ENCODE measurements at places on chromosomes 6 and 20.
A peak's percentile ranks its signal among the peaks of the same experiment; 100 is the strongest.

- no peak for DNase-seq
These were observed 10.4 kb downstream of the LOC128125822 start for GRCh38 chr6:63582579-63583231.

GRCh38 chr6:27873021-27873940 lies 38.9 kb downstream of the OR2B2 start:
- DNase-seq = no peak

GRCh38 chr6:30841644-30842504 lies 42.4 kb upstream of the DDR1 start:
- DNase-seq = no peak

- DNase-seq = no peak
These were observed 25.1 kb downstream of the TULP4 start for GRCh38 chr6:158337332-158337731.

GRCh38 chr6:14066782-14067406 lies 50.7 kb upstream of the CD83 start:
- DNase-seq = peak; percentile 42

- no peak for DNase-seq
These were observed 338.2 kb downstream of the SOX4 start for GRCh38 chr6:21931641-21932335.

- no peak for DNase-seq
These were observed 40.3 kb downstream of the MAP3K4 start for GRCh38 chr6:161031721-161032495.

- DNase-seq = no peak
These were observed 25.3 kb downstream of the MAPK13 start for GRCh38 chr6:36155662-36156061.

DNA sequence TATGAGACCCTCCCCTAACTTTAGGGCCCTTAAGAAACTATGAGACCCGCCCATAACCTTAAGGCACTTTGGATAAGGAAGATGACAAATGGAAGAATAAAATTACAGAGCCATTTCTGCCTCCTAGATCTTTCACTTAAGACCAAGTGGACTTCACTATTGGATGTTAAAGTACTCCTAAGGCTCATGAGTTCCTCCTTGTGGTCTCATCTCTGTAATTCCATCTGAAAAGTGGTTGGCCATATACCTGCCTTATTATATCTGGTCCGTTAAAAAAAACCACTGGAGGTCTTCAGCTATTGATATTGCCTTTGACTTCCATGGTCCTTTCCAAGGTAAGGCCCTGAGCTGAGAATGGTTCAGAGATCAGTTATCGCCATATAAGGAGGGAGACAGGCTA lies 310.3 kb downstream of the EYA4 start:
- no peak for DNase-seq

DNA sequence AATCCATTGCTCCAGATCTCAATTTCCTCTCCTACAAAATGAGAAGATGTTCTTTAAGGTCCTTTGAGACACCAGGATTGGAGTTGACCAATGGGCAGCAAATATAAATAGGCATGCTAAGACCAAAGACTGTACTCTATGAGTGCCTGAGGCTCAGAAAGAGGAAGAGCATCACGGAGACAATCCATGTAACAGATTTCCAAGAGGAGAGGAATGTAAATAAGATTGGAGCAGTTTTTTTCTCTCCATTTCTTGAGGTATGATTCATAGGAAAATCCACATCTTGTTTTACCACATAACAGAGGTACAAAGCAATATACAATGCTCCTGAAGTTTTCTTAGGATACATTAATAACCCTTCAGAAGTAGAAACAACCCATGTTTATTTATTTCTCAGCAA lies 109.8 kb downstream of the UBE3D start:
- DNase-seq = no peak

DNA sequence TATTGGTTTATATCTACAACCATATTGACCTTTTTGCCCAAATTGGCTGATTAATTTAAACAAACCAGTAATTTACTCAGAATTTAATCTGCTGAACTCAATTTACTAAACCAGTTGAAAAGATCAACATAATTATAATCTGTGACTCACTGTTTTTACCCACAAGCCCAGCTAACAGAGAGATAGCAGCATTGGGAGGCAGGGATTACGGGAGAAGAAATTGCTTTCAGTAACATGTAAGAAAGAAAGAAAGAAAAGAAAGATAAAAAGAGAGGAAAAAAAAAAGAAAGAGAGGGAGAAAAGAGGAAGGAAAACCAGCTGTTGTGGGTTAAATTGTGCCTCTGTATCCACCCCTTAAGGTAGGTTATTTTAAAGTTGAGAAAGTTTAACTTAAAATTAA lies 13.3 kb upstream of the RHAG start:
- no peak for DNase-seq

DNA sequence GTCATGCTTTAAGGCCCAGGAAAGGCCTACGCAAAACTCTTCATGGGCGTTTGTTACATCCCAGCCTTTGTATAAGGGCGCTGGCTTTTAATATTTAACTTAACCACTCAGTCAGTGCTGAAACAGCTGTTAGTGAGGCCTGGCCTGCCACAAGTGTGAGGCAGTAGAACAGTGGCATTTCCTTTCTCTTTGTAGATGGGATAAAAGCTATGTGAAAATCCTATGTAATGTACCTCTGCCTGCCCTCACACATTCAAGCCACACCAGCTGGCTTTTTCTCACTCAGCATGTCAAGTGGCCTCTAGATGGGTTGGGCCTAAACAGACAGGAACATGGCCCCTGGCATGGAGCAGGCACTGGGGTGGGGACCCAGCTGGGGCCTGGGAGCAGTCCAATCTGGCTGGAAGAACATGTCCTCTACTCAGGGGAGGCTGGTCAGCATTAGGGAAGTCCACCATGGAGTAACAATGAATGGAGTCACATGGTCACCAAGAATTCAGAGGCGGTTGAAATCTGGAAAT lies 20.7 kb downstream of the CGA start:
- no peak for DNase-seq

- DNase-seq = no peak
These were observed 4.0 kb upstream of the CAP2 start for GRCh38 chr6:17389274-17389847.

- DNase-seq = peak; percentile 23
These were observed 385.3 kb upstream of the SOX4 start for GRCh38 chr6:21208081-21208795.

GRCh38 chr6:133467231-133467981 lies 226.2 kb downstream of the EYA4 start:
- DNase-seq = no peak

GRCh38 chr6:169371344-169372127 lies 117.9 kb upstream of the THBS2 start:
- no peak for DNase-seq

DNA sequence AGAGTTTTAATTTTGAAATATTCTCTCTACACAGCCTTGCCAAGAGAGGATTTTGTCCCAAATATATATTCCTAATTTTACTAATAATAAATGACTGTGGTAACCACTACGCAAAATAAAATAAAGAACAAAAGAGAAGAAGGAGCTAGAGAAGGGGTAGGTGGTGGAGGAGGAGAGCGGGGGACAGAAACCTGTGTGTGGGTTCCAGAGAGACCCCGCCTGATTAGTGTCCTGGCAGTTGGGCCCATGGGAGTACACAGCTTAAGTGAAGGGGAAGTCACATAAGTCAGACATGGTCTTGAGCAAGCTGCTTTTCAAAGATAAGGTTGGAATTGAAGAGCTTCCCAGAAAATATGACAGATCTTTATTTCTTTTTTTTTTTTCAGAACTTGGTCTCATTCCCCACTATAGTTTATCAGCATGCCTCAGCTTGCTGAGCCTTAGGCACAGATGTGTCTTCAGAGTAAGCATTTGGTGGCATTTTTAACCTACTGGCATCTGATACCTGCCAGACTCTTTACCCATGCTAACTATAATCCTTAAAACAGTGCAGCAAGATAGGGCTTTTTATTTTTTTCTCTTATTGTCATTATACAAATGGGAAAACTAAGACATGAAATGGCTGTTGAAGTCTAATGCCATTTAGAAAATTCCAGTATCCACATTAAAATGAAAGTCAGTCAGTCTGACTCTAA lies 9.6 kb upstream of the RHAG start:
- DNase-seq = no peak

DNA sequence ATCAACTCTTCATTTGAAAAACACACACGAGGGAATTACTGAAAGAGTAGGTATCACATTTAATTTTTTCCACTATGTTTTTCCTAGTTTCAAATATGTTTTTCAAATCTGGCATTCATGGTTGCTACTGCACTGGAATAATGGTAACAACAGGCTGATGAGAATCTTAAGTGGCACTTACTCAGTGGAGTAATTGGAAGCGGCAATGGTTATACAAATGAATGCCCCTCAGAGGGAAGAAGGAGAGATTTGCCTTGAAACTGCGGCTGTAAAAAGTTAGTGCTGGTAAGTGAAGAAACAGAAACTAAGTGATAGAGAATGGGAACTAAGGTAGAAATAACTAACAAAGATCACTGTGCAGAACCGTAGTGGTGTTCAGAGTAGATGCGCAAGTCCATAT lies 41.0 kb upstream of the PDE7B start:
- no peak for DNase-seq

GRCh38 chr6:159525445-159526025 lies 167.5 kb downstream of the SOD2 start:
- DNase-seq = no peak

- no peak for DNase-seq
These were observed 5.9 kb upstream of the UNC93A start for GRCh38 chr6:167285077-167285770.

DNA sequence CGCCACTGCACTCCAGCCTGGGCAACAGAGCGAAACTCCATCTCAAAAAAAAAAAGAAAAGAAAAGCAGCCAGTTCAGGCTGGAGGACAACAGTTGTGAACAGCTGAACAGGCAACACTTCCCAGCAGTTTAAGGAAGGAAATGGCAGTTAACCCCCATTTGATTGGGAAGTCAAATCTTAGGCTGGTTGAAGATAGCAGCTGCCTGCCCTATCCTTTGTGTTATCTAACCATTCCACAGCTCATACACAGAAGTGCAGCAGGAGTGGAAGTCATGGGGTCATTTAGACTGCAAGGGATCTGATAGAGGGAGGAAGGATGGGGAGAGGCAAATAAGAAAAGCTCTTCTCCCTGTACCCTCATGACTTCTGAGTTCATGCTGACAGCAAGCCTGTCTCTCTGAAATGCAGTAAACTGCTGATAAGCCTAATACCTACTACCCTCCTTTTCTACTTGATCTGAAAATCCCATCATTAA lies 35.3 kb downstream of the KCTD20 start:
- no peak for DNase-seq

GRCh38 chr20:40648210-40649072 lies 40.6 kb downstream of the MAFB start:
- no peak for DNase-seq

DNA sequence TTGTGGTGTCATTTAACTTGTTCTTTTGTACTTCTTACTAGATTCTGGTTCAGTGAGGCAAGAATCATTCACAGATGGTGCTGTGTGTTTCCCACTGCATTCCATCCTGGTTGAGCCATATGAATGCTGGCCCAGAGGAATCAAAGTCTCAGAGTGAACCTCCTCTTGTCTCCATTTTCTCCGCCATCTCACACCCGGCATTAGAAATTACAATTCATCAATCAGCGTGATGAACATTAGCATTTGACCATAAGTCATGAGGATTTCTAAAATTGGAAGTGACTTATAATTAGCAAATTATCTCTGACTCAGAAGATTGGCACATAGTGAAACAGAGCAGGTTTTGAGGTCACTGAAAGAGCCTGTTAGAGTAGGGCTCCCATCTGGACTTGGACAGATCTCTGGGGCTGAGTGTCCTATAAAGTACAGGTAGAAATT lies 25.2 kb downstream of the TNFAIP3 start:
- no peak for DNase-seq

GRCh38 chr6:20946022-20946421 lies 411.8 kb downstream of the CDKAL1 start:
- no peak for DNase-seq

DNA sequence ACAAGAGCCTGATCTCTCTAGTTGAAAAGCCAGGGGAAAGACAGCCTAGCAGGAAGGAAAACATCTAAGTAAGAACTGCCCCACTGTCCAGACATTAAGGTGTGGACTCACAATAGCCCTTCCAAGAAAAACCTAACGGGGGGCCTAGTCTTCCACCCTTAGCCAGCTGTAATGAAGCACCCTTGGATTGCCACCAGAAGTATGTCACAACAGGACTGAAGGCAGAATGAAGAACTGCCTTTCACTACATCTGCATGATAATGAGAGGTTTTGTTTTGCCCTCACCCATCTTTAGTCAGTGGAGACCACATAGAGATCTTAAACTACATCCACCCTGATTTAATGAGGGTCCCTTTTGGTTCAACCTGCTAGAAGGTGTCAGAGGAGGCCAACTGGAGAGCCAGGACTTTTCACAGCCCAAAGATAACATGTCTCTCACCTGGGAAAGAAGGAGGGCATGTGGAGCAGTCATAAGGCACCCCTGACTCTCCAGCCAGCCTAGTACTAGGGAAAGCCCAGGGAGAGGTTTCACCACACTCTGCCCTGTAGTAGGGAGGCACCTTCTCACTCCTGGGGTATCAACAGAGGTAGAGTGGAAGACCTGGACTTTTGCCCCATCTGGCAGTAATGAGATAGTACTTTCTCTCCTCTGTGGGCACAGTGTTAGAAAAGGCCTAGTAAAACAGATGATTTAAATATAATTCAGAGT lies 1017.4 kb upstream of the MANEA start:
- DNase-seq = no peak

- no peak for DNase-seq
These were observed 6.0 kb downstream of the MTFR2 start for GRCh38 chr6:136244061-136244616.

GRCh38 chr6:13234130-13234529 lies 94.2 kb downstream of the TBC1D7 start:
- no peak for DNase-seq

DNA sequence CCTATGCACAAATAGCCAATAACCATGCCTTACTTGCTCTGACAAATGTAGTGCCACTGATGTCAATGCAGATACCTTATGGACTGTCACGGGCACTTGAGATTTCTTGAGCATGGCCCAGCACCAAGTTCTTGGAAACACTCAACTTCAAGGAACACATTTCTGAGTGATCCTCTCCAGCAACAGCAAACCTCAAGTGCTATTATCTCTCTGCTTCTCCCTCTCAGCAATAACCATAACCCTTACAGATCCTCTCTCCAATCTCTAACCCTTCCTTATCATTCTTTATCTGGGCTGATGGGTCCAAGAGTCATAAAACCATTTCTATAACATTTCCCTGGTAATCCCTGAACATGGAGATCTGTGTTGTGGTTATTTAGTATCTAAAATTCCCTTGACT lies 266.9 kb upstream of the STXBP5 start:
- DNase-seq = no peak

GRCh38 chr6:55568808-55569439 lies 10.1 kb downstream of the HMGCLL1 start:
- DNase-seq = no peak

- DNase-seq = no peak
These were observed 488.5 kb upstream of the JARID2 start for GRCh38 chr6:14757418-14757817.

- DNase-seq = no peak
These were observed 20.3 kb downstream of the SYNDIG1 start for GRCh38 chr20:24489631-24490260.

Data from right renal cortex interstitium (tissue), 3 donors.